ENCODE measurements at places on chromosomes 12 and 14.

- DNase-seq: no peak
These were observed 272.7 kb upstream of the BTG1 start for GRCh38 chr12:92418381-92418780.

- no peak for DNase-seq
These were observed 16.1 kb downstream of the MMAB start for GRCh38 chr12:109557200-109557599.

DNA sequence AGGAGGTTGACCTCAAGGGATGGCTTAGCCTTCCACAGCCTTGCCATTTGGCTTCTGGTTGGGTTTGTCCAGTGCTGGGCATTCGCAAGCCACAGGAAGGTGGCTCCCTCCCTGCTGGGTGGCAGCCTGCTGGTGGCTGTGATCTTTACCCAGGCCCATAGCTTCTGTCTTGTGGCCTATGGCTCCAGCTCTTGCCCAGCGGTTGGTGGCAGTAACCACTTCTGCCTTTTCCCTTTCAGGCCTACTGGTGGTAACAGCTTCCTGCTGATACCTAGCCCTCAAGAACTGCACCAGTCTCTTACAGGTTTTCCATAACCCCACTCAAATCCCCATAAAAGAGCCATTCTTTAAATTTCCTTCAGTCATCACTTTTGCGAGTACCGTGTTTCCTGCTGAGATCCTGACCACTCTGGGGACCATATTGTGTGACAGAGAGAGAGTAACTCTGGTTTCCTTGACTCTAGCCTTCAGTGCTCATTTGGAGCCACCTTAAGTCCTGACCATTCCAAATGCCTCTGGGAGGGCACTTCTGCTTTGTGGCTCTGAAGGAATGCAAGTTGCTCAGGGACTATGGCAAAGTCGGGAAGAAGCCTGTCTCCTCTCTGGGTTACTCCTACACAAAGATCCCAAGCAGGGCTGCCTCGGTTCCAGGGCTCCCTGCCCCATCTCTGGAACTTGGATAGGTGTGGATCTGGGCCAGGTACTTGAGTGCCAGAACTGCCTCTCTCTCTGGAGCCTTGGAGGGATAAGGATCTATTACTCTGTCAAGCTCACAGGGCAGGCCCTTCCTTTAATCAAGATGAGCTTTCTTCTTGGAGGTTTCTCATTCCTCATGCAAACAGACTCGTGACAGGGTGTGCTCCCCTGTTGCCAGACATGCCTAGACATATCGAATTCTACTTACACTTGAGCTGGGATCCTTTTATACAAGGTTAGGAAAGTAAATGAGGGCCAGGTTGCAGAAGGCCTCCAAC, 2.9 kb upstream of the NYNRIN start:
- no peak for DNase-seq

DNA sequence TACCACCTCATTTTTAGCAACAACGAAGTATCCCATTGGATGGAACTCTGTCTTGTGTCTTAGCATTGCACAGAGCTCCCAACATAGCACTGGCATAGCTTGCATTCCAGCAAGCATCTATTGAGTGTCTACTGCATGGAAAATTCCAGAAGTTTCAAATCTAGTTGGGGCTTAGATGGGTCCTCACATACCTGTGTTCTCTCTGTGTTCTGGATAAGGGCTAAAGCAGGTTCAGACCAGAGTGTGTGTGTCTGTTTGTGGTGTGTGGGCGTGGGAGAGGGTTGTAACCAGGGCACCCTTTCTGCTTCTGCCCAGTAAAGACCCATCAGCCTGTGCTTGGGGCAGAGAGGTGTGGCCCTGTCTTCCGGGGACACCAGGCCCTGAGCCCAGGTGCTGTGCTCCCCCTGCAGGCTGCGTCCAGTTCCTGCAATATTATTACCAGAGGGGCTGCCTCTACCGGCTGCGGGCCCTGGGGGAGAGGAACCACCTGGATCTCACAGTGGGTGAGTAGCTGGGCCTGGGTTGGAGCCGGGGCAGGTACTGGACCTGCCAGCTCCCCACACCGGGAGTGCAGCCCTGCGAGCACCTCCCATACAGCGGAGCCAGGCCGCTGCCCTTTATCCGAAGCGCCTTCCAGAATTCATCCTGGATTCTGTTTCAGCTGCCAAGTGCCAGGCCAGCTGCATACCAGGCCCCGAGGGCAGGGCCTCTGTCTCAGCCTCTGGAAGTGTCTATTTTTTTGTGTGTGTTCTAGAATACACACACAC, 20.3 kb downstream of the RHOF start:
- DNase-seq: no peak

DNA sequence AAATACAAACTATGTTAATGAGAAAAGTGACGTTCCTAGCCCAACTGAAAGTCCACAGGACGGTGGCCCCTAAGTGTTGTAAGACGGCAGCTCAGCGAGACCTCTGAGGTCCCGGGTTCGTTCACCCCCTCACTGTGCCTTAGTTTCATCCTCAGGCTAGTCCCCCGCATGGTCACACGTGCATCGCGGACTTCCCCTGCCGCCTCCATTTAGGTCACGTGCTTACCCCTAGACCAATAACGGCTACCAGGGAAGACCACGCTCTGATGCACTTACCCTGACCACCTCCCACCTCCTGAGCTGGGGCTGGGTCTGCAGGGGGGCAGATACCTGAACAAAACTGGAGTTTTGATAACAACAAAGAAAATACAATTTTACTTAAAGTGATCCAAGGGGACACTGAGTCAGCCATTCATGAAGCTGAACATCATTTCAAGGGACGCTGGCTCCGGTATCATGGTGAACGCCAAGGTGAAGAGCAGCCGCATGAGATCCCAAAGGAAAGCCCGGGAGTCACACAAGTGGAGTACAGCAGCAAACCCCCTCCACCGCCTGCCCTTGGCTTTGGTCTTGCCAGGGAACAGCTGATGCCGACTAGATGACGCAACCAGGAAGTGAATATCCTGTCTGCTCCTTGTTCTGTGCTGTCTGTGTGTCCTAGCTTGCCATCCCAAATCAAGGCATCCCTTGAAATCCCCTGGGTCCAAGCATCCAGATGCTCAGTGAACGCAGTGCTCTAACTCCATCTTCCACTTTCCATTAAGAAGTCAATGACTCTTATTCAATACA, 274.1 kb downstream of the PCNX1 start:
- no peak for DNase-seq

DNA sequence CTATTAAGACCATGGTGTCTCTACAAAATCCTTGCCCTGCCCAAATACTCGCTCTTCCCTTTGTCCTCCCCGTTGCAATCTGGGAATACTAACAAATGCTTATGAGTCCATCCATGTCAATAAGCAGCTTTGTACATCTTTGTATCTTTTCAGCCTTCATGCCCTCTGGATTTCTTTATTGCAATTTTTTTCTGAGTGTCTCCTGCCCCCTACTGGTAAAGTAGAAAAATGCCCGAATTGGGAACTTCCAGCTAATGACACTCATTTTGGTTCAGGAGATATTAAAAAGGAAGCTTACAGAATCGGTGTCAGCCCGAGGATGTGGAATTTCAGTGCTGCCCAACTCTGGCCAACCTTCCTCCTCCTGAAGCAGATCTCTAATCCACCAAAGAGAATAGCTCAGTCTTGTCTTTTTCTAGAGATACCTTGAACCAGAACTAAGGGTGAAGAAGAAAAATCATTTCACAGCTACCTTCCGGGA, 46.0 kb downstream of the SH2B3 start:
- no peak for DNase-seq

DNA sequence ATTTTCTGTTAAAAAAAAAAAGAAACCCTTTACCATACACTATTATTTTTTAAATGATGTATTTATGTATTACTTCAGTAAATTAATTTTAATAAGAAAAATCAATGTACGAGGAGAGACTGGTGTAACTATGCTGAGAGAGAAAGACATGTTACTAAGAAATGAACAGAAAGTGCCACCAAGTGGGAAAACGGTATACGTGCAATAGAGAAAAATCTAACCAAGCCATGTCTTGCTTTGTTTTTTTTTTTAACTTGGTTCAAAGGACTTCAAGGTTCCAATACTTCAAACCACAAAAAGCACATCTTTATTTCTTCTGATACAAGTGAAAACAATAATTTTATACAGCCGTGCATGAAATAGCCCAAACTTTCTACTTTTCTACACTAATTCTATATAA, 22.9 kb downstream of the NDUFA12 start:
- DNase-seq: no peak

- DNase-seq: no peak
These were observed 235.3 kb upstream of the FOXN3 start for GRCh38 chr14:89652352-89652751.

GRCh38 chr12:111100003-111100402, 179.6 kb upstream of the MYL2 start:
- DNase-seq: no peak

- no peak for DNase-seq
These were observed 7.8 kb downstream of the RNASE1 start for GRCh38 chr14:20794644-20795369.

DNA sequence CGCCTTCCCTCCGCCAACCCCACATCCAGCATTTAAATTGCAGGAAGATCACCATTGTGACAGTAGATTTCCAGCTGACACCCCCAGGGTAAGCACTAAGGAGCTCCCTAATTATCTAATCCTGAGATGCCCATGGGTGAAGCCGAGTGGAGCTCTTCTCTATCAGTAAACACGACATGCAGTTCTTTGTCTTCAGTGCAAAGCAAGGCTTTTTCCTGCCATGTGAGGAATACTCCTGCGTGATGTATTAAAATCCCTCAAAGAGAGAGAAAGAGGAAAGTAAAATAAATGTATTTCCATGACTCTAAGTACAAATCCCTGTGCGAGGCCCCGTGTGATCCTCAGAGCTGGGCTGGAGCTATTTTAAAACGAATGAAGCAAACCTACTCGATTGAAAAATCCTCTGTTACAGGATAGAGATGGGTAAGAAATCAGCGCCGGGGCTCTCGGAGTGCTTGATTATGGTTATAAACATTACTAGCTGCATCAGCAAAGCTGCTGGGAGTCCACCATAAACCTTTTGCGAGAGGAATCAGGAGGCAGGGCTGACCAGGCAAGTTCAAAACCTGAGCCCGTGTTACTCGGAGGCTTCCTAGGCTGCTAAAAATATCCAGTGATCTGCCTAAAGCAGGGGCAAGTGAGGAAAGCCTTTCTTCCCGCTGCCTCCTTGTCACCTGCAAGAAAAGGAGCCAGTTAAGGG, 61.5 kb downstream of the MAP1LC3B2 start:
- DNase-seq: no peak

DNA sequence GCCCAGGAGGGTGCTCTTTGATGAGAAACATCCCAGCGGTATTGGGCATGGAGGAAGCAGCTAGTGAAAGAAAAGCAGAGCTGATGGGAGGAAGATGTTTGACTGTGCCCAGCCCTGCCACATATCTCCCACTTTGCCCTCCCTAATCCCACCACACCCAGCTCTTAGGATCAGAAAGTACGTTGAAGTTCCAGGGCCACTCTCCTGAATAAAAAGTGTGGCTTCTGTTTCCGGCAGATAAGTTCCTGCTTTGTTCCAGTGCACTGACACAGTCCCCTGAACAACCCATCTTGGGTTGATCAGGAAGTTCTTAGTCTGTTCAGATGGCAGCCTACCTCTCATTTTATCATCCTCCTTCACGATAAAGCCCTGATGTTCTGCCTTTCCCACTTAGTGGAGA, 16.5 kb downstream of the TPCN1 start:
- DNase-seq: no peak

DNA sequence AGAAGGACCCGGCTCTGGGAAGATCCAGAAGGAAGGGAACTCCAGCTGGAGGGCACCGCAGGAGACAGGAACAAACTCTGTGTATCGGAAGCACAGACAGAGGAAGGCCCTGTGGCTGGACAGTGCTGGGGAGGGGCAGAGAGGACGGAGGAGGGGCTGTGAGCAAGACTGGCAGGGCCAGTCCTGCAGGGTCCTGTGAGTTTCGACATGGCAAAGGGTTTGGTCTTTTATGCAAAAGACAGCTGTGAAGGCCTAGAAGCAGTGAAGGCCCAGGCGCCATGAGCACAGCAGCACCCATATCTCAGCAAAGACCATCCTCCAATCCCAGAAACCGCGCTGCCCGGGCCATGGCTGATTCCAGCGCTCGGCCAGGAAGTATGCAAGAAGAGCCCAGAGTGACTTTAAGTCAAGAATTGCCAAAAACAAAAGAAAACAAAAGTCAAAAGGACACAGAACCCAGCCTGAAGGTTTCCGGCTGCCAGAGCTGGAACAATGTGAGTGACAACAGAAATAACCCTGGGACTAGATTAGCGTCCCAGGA, 126.5 kb downstream of the NCOR2 start:
- DNase-seq: no peak

DNA sequence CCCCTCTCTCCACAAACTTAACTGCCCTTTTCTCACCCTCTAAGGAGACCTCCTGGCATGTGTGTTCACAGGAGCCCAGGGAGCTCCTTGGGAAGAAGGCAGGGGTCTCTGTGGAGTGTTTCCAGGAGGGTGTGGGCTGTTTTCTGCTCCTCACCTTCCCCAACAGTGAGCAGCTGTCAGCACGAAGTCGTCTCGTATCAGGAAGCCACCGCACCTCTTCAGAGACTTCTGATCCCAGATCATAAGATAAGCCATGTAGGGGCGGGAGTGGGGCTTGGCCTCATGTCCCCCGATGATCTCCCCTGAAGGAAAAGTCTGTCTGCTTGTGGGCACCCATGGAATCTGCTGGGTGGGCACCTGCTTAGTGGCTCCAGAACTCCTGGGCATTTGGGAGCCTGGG, 1.2 kb downstream of the GZMB start:
- DNase-seq: no peak

DNA sequence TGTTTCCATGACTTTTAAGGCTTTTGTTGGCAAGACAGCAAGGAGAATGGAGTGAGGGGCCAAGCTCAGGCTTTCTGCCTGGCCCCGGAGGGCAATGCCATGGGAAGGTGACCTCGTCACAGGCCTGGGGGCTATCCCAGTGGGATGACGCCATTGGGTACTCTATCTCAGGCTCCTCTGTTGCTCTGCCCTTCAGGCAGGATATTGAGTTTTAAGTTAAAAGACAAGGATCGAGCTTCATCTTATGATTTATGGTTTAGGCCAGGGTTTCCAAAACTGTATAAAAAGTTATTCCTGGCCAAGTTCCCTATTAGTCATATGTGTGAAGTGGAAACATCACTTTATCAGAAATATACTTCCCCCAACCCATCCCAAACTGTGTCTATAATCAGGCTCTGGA, 127.7 kb downstream of the ZFP36L1 start:
- DNase-seq: no peak

- DNase-seq: no peak
These were observed 688 bp downstream of the ULK1 start for GRCh38 chr12:131894981-131895639.

GRCh38 chr12:64521833-64522232, 69.9 kb downstream of the TBK1 start:
- no peak for DNase-seq

- DNase-seq: no peak
These were observed 4.4 kb upstream of the EIF5 start for GRCh38 chr14:103329401-103330347.

- DNase-seq: no peak
These were observed 7.2 kb downstream of the DMAC2L start for GRCh38 chr14:50319293-50319692.

GRCh38 chr12:93059925-93060665, 131.0 kb upstream of the EEA1 start:
- DNase-seq: no peak

DNA sequence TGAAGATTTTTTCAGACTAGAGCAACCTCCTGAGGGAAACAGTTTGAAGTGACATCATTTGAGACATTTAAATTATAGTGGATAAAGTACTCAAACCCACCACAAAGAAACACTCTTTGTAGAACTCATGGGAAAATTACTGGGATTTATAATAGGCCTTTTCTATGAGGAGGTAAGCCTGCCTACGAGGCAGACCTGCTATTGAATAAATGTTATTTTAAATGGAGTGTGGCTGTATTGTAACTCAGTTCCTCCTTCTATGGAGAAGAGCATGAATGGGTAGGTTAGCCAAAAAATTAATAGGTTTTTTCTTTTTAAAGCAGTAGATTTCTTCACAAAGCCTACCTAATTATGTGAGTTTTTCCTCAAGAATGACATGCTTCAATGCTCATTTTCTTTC, 63.7 kb upstream of the PLEKHA5 start:
- no peak for DNase-seq
